ENCODE measurements at places on chromosomes 5 and 9. TPM values are rescaled to one million over a fixed set of nuclear protein-coding genes. Genes with fewer than 3 reads are reported as not detected.

DNA sequence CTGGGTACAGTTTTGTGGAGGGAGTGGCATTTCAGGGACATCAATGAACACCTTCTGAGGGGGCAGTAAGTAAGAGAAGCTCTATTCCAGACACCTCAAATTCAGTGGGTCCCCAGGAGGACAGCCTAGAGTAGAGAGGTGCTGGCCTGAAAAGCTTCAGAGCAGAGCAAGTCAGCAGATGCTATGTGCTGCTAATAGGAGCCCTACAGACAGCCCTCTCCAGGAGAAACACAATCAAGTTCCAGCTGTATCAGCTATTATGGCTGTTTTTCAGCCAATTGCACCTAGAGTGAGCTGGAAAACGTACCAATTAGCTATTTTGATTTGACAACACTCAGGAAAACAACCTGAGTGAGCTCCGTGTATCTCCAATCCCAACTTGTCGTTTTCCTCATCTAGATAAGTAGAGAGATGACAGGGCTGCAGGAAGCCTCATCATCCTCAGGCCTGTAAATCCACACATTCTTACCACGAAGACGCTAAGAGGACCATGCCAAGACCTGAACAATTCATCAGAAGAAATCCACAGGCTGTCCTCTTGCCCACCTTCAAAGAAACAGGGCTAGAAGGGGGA is 104.9 kb downstream of the PIK3R1 start:
- peaks cover 2% of the 10 kb centered on the region for H3K27me3 ChIP-seq
- DNase-seq, result no peak
- peaks cover 6% of the 10 kb centered on the region for H3K4me1 ChIP-seq
- no peaks in the 10 kb centered on the region for H3K36me3 ChIP-seq
- H3K4me3 ChIP-seq, result no peak overlapping the region
- no peak overlapping the region for H3K27ac ChIP-seq

The RFX3 gene
- 16.6 TPM for total RNA-seq

DNA sequence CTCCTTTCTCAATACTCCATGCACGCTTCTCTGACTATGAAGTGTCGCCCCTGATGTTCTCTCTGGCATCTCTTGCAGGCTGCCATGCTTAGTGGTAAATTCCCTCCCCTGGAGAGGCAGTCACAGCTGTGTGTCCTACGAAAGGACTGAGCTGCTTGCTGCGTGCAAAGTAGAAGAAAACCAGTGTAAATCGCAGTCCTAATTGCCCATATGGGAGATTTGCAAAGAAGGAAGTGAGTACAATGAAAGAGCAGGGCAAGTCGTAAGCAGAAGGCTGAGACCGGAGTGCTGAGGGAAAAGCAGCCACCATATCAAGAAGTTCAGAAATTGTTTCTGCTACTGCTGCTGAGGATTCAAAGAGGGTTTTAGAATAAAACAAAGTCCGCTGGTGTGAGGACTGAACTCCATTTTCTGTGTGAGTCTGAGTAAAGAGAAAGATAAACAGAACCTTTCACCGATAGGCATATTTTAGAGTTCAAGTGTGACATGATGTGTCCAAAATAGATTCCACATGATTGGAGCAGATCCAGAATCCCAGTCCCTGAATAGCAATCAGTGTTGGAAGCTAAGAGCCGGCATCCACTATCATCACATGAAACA is 507.8 kb upstream of the MPDZ start:
- no peaks in the 10 kb centered on the region for H3K4me1 ChIP-seq
- DNase-seq, result no peak
- no peaks in the 10 kb centered on the region for H3K36me3 ChIP-seq
- H3K27ac ChIP-seq, result no peak overlapping the region

The NUTM2G gene
- total RNA-seq, result not detected

- H3K27me3 ChIP-seq, result peaks cover 32% of the 10 kb centered on the region
- no peak overlapping the region for H3K27ac ChIP-seq
- peaks cover 8% of the 10 kb centered on the region for H3K4me1 ChIP-seq
- no peak for DNase-seq
- no peak overlapping the region for H3K4me3 ChIP-seq
Measured at GRCh38 chr5:17222664-17223063, 5.2 kb downstream of the BASP1 start.

DNA sequence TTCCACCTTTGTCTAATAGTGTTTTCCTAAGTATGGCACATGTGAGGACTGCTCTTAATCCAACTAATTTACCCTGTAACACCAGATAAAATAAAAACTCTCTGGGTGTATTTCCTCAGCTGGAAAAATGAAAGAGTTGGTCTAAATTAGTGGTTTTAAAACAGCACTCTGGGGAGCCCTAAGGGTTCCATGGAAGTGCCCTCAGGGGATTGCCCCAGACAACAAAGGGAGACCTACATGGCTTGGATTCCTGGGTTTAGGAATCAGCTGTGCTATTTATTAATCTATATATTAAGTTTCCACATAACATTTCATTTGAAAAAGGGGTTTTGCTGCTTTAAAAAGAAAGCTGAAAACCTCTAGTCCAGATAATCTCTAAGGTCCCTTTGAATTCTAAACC is 20.2 kb downstream of the ADAMTS6 start:
- H3K27me3 ChIP-seq, result no peaks in the 10 kb centered on the region
- DNase-seq, result no peak

- H3K36me3 ChIP-seq, result no peaks in the 10 kb centered on the region
- H3K27me3 ChIP-seq, result peaks cover 23% of the 10 kb centered on the region
- H3K4me3 ChIP-seq, result peak overlapping the region; percentile 11
- H3K27ac ChIP-seq, result no peak overlapping the region
- H3K4me1 ChIP-seq, result no peaks in the 10 kb centered on the region
- peak; percentile 60 for DNase-seq
Measured at GRCh38 chr9:137294091-137294680, 7.9 kb downstream of the NRARP start.

DNA sequence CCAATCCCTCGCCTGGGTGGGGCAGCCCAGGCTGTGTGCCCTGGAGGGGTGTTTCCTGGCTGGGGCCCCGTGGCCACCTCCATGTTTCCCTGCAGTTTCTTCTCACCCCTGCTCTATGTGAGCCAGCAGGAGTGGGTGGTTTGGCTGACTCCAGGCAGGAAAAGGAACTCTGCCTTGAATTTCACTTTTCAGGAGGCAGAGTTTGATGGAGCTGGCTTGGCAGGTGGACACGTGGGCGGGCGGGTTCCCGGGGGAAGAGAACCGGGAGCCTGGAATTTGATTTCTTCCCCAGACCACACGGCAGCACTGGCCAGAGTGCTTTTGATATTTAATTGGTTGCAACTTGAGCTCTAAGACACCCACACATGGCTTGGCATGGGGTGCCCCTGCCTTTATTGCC is 119.8 kb upstream of the PANK3 start:
- no peak overlapping the region for H3K4me3 ChIP-seq
- H3K4me1 ChIP-seq, result no peaks in the 10 kb centered on the region
- H3K36me3 ChIP-seq, result no peaks in the 10 kb centered on the region
- no peak for DNase-seq
- H3K27ac ChIP-seq, result no peak overlapping the region

The BAAT gene
- not detected for total RNA-seq
